ENCODE measurements at places on chromosomes 2 and 18.

DNA sequence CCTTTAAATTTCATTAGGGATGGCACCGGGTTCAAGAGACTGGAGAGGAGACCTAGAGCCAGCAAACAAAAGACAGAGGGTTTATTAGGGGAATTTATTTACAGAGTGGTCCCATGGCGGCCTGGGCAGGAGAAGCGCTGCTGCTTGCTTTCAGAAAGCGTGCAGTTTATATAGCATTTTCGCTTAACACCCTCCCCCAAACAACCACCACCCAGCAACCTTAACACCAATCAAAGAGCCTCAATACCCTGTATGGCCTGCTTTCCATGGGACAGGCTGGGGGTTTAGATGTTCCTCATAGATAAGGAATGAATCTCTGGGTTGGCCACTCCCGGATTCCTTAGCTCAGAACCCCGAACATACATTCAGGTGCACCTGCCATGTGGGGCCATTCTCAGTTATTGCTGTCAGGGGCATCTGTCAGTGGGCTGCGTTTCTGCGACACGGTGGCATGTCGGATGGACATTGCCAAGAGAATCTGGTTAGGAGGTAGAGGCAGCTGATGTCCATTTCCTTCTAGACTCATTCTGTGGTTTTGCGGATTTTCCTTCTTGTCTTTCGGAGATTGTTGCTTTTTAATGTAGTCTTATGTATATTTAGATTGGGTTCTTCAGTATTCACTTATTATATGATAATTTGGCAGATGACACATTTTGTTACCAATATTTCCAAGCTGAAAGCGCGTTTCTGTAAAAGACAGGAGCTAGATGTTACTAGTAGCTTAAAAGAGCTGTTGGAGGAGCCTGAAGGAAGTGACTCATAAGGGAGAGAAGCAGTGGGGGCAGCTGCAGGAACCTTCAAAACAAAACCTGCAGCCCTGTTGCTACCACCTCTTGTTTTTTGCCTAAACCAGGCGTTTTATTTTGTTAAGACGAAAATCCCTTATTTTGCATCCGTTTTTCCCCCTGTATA lies 7.2 kb downstream of the AGAP1 start:
- DNase-seq, result no peak

GRCh38 chr2:159051661-159052060 lies 83.2 kb downstream of the TANC1 start:
- no peak for DNase-seq

DNA sequence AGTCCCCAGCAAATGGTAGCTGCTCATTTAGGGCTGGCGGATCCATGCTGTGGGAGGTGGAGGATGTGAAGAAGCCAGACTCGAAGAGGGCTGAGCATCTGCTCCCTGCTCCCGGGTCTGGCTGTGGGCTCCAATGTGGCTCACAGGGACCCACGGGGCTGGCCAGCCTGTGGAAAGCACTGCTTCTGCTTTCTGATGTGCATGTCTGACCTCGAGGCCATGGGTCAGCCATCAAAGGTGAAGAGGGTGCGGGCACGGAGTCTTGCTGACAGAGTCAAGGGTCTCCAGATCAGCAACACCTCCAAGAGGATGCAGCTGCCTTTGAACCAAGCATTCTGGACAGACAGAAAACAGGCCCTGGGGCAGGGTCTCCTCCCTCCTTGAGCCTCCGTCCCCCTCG lies 178.2 kb downstream of the INHBB start:
- DNase-seq, result no peak

DNA sequence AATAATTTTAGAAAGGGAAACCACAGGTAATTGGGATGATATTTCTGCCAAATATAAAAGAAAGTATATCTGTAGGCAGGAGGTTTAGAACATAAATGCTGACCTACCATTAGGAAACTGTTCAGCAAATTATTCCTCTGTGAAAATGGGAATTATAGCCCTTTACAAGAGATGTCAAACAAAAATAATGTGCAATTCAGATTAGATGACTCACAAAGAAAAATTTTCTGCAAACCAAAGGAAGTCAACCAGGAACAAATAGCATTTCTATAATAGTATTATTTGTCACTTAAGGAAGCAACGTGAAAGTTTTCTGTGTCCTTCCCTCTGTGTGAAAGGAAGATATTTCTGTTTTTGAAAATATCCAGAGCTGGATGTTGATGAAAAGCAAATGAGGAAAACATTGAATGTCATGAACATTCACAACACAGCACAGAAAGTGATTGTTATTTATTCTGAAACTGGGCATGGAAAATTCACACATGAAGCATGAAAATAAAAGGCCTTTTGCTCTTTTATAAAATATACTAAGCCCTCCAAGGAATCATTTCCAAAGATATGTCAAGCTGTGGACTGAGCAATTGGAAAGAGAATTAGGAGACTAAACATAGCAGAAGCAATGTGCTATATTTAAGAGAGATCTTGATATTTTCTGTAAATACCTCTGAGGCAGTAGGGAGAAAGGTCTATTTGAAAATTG lies 57.9 kb upstream of the SPHKAP start:
- no peak for DNase-seq

GRCh38 chr18:9782073-9782857 lies 74.2 kb downstream of the RAB31 start:
- DNase-seq, result no peak

GRCh38 chr18:10689236-10690034 lies 163.6 kb downstream of the NAPG start:
- DNase-seq, result no peak

DNA sequence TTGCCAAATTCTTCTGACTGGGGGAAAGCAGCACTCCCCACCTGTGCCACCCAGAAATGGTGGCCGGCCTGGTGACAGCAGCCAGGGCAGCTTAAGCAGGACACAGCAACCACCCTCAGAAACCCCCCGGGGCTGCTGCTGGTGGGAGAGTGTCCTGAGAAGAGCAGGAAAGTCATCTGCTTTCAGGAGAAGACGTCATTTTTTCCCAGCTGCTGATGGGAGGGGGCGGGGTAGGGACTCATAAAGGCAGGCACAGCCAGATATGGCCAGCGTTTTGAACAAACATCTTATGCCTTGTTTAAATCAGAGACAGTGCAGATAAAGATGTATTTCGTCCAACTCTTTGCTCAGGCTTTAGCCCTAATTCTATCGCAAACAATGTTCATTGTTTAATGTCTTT lies 139.5 kb downstream of the LRRC30 start:
- no peak for DNase-seq

DNA sequence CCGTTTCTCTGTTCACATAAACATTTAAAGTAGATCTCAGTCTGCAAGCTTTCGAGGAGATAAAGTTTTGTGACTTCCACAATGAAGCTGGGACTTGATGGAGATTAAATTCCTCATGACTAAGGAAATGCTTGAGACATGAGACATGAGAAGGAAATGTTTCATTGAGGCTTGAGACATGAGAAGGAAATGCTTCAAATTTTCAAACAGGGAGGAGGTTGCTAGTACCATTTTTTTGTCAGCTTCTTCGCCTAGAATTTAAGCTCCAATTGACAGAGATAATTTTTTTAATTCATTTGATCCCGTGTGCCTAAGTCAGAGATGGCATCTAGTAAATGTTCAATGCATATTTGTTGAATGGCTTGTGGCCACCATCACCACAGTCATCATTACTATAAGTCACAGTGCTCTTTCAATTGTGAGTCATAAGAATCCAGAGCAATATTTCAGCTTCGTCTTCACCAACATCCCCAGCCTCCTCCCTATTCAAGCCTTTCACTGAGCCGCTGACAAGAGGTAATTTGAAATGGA lies 543 bp upstream of the MARCHF4 start:
- no peak for DNase-seq

GRCh38 chr2:104790100-104790811 lies 63.7 kb upstream of the POU3F3 start:
- DNase-seq, result no peak

DNA sequence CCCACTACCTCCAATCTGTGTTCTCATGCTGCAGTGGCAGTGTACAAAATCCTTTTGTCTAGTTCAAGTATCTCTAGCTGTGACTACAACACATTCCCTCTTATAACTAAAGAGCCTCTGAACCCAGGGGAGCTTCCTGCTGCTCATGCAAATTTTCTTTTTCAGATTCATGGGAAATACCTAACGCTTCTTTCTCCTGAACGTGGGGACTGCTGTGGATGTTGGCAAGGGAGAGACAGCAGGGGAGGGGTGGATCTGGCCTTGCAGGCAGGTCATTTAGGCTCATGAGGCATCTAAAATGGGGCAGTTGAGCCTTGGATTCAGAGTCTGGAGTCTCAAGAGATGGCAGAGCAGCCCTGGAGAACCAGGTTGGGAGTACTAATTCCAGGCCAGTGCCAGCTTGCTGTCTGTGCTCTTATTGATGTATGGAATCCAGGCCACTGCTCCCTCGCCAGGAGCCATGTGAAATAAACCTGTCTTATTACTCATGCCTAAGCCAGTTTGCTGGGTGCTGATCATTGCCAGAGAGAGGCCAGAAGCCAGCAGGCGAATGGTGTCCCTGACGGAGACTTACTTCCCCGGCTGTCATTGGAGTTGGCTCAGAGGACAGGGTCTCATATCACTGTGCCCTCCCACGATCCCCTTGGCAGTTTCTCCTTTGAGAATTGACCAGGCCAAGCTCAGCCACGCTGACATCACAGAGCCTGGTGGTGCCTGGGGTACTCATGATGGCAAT lies 29.2 kb upstream of the TNP1 start:
- DNase-seq, result no peak

DNA sequence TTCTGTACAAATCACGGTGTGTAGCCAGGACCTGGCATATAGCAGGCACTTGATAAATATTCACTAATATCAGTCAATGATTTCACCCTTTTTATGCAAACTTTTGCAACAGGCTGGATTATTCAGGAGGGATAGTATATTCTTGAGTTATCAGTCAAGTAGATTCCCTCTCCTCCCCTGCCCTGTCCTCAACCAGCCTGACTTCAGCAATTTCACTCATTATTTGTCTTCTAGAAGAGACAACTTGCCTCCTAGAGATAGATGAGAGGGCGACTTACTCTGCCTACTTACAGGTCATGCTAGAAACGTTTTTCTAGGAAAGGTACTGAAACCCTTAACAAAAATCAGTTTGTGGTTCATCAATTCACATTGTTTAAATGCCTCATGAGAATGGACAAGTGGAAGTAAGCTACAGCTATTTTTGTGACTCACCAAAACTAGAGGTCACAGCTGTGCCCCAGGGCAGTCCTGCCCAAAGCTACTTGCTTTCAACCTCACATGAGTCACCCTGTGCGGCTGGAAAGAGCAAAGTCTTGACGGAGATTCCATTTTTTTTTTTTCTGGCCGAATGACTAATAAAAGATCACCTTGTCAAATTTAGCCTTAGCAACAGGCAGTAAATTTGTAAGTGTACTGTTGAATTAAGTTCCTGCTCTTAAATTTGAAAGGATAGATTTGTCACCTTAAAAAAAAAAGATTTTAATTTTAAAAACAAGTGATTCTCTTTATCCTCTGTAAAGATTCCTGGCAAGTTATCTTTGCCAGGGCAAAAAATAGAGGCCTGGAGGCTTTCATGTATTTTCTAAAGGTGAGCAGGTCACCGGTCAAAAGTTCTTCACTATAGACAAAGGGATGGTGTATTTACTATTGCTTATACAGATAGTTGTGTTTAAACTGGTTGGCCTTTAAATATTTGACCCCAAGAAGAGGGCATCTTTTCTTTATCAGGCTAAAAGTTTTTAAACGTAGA lies 109.0 kb upstream of the SLC35G4 start:
- DNase-seq, result no peak

DNA sequence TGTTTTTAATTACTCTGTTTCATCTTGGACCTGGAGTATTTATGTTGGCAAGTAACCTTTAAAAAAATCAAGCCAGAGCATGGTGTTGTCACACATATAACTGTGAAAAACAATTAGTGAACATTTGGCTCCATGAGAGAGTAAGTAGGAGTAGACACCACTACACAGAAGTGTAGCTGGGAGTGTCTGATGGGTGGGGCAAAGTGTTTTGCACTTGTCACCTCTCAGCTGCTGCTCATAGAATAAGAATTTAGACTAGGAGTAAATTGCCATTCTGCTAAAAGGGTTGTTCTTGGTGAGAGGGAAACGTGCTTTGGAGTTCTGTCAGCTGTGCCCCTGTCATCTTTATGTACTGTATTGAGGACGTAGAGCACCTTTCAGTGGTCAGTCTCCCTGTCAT lies 114.5 kb downstream of the TTC27 start:
- DNase-seq, result no peak

- DNase-seq, result no peak
Observed at GRCh38 chr2:8277921-8278571, 403.8 kb upstream of the ID2 start.

- DNase-seq, result no peak
Observed at GRCh38 chr18:77617694-77618093, 368.0 kb downstream of the GALR1 start.

GRCh38 chr2:188285774-188286173 lies 5.9 kb upstream of the GULP1 start:
- DNase-seq, result no peak

DNA sequence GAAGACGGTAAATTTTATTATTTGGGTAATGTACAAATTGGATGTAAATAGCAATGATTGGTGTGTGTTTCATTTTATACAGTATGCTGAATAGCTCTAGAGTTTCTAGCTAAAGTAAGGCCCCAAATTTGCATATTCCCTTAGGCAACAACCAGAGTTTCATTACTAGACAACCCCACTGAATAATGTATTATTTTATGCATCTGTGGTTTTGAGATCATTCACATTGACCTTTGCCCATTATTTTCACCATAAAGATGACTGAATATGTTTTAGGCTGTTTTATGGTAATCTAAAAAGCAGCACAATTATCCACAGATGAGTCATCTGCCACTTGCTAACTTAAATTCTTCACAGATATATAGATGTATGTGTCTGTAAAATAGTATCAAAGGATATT lies 44.5 kb upstream of the C2orf74 start:
- no peak for DNase-seq

DNA sequence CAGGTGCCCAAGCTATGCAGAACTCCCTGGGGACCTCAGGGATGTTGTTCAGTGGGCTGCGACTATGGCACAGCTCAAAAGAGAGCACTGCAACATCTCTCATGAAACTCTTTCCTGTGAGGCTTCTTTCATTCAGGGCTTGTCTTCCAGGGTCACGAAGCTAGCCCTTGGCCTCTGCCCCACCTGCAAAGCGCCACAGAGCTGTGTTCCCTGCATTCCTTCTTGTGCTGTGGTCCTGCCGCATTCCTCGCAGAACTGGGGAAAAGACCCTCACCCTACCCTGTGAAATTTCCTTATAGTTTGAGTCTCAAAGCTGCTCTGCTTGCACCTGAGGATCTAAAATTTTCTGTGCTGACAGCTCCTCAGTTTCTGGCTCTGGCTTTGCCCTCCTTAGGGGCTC lies 26.3 kb upstream of the ITGB6 start:
- no peak for DNase-seq

- no peak for DNase-seq
Observed at GRCh38 chr2:53033411-53033810, 734.2 kb upstream of the CHAC2 start.

- no peak for DNase-seq
Observed at GRCh38 chr2:101124643-101125366, 26.4 kb downstream of the TBC1D8 start.

- DNase-seq, result no peak
Observed at GRCh38 chr18:49795612-49796552, 17.5 kb downstream of the ACAA2 start.

GRCh38 chr2:71462641-71463341 lies 9.4 kb downstream of the DYSF start:
- no peak for DNase-seq

GRCh38 chr2:164898475-164898874 lies 56.9 kb downstream of the SLC38A11 start:
- no peak for DNase-seq
